ENCODE measurements at places on chromosomes 7 and 10. TPM values are rescaled to one million over a fixed set of nuclear protein-coding genes. Genes with fewer than 3 reads are reported as not detected.

SND1 gene
- total RNA-seq, result 154 TPM

- DNase-seq, result no peak
These were observed 280.4 kb downstream of the CELF2 start for GRCh38 chr10:11298116-11298515.

GRCh38 chr10:61024151-61024855, 80.3 kb upstream of the RHOBTB1 start:
- no peak for DNase-seq

DNA sequence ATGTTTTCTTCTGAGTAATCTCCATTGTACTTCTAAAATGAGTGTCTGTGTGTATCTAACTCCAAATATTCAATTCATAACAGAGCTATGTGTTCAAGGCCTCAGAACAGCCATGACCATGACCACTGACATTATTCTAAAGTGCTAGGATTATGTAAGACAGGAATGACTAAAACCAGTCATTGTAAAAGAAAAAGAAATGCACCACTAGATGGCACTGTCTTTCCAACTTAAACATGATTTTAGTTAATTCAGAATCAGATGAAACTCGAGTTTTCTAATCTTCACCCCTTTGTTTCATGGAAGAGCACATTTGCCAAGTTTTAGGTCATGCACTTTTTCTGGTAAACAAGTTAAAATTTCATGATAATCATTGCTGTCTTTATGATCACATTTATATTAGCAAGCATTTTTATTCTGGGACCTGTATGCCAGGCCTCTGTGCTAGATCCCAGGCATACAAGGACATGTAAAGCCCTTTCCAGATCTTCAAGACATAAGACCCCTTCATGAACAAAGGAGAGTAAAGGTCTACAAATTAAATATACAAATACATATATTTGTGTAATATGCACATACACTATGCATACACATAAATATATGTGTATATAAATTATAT, 26.1 kb upstream of the RSU1 start:
- DNase-seq, result no peak

Data from kidney (tissue), 22 donors.